Activated CD4-positive, CD25-positive, alpha-beta regulatory T cell treated with anti-CD3 and anti-CD28 coated beads, Interleukin-2, amount 50 U/mL, for 16 hours (primary cell): ENCODE measurements at places on chromosomes 2 and 18.

GRCh38 chr2:89851583-89851905, 1160.1 kb downstream of the RPIA start:
- DNase-seq: no peak

DNA sequence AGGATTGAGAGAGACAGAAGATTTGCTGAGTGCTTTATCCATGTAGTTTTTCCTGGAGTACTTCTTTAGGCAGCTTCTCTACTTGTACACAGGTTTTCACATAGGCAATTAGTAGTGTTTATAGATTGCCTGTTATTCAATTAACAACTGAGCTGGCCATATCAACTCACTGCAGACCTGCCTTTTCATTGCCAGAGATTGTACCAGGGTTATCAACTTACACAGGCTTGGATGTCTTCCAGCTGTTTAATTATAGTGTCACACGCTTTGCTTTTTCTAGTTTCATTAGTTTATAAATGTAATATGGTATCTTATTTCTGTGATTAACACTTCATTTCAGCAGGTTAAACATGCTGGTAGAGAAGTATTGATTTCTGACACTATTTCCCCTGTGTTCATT, 125.9 kb downstream of the GPD2 start:
- no peak for DNase-seq

DNA sequence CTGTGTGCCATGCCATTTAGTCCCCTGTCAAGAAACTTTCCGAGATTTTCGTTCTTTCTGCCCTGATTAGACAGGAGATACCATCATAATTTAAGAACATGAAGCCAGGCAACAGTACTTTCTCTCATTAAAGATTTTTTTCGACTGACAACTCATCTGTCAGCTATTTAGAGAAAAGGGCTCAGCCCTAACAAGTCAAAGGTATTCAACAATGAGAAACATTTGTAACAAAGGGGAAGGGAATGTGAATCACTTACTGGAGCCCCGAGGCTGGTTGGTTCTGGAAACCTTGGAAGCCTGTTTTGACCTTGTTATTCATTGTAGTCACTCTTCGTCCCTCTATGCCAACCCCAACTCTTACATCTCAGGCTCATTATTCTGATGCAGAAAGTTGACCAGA, 199.4 kb downstream of the SPP2 start:
- DNase-seq: no peak

GRCh38 chr2:151410485-151410834, 758 bp downstream of the RIF1 start:
- peak; percentile 10 for DNase-seq

DNA sequence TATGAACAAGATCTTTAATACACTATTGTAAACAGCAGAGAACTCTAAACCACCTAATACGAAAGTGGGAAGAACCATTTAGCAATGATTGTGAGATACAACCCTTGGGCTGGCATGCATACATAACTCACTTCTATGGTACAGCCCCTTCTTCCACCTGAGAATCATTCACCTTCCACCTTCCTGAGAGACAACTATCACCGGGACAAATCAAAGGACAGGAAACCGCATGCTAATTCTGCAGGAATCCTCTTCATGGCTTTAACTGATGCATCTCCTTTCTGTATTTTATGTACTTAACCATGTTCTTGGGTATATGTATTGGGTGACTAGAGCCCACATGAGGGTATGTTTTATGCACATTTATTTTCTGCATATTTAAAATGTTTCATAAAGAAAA, 123.2 kb downstream of the TRABD2A start:
- no peak for DNase-seq

DNA sequence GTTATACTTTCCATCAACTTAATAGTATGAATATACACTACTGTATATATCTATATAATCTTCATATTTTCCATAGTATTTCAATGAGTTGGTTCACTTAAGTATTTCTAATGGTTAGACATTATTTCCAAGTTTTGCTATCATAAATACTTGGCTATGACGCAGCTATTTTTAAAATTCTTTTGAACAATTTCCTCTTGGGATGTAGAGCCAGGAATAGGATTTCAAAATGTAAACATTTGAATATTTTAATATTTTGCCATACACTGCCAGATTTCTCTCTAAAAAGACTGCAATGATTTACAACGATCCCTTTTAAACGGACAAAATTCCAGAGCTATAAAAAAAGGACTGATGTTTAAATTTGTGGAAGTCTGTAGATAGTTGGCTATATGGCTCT, 95.6 kb downstream of the NUP35 start:
- DNase-seq: no peak

DNA sequence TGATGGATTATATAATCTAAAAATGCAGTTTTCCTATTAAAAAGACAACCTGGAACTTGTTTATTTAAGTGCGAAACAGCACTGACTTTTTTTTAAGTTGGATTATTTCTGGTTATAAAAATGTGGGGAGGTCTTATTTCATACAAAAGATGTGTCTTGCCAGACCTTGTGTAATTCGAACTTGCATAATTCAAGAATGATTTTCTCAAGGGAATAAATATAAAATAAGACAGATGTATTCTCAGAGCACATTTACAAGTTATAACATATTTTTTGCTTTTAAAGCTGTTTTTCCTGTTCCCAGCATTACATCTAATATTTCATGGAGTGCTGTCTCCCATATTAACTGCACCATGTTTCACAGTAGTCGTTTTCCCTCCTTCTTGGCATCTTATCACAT, 263.1 kb downstream of the CDH20 start:
- no peak for DNase-seq

DNA sequence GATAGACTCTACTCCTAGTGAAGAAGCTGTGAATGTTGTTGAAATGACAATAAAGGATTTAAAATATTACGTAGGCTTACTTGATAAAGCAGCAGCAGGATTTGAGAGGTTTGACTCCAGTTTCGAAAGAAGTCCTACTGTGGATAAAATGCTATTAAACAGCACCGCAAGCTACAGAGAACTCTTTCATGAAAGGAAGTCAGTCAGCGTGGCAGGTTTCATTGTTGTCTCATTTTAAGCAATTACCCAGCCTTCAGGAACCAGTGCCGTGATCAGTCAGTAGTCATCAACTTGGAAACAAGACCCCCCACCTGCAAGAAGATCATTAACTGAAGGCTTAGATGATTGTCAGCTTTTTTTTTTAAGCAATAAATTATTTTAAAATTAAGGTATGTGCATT, 14.0 kb downstream of the USP14 start:
- DNase-seq: no peak

- no peak for DNase-seq
Observed at GRCh38 chr2:73266061-73266901, 18.0 kb downstream of the FBXO41 start.

DNA sequence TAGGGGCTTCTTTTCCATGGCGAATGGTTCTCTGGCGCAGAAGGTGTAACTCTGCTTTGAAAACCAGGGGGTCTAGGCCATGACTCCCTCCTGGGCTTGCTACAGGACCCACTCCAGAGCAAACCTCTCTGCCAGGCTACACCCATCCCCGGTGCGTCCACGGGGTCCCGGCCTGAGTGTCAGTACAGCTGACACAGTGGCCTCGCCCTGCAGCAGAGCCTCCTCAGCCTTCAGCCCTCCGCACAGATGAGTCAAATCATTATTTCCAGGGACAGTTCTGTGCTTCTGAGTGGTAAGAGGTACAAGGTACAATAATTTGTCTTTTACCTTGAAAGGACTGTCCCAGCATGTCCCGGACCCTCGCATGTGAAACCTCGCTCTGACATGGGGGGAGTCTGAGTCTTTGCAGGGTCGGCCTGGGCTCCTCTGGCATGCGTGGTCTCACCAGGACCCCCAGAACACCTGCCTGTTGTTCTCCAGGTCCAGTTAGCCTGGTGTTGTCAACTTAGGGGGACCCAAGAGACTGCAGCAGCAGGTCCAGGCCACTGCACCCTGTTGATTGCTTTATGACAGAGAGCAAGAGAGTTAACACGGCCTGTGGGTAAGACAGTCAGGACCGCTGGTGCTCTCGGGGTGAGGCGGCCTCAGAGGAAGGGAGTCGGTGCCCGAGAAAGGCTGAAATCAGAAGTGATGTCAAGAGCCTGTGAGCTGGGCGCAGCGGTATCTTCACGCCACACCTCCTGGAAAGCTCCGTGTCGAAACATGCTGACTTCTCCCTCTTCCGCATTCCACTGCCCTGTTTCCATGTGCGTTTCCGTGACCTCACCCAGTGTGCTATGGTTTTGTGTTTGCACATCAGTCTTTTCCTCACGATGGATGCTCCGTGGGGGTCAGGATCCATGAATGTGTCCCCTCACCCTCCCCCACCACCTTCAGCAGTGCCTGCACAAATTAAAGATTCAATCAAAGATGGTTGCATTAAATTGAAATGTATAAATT, 340.1 kb downstream of the EIPR1 start:
- DNase-seq: no peak

DNA sequence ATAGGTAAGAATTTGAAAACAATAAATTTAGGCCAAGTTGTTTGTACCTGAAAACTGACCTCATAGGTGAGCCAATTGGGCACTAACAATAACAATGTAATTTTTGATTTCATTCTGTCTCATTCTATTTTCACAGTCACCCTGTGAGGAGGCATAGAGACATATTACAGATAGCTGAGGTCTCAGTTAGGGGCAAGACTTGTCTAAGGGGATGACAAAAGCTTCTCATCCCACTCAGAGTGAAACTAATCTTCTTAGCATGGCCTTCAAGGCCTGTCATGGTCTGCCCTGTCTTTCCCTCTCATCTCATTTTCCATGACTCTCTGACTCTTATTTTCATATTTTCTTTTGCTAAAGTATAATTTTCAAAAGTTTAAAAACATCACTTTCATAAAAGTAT, 562.0 kb upstream of the TNP1 start:
- no peak for DNase-seq

DNA sequence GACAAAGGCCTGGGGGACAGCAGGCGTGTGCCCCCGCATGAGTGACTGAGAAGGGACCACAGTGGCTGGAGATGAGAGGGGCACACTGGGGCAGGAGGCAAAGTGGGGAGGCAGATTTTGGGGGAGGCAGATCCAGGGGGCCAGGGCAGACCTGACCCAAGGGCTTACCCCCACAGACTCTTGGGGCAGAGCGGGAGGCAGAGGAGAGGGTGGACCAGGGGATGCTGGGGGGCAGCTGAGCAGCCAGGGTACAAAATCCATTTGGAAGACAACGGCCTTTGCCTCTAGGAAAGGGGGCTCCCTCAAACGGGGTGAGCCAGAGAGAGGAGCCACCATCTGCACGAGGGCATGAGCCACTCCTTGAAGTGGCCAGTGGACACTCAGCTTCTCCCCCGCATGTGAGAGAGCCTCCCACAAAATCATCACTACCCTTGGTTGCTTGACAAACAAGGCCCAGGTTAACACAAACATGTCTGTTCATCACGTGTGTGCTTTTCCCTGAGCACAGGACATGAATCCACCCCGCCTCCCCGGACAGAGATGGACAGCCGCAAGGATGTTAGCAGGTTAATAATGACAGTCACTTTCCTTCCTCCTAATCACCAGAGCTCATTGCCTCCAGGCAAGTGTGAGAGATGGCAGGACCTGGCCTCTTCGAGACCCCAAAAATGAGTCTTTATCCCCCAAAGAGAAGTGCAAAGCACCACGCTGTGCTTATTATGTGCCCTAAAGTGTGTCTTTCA, 72.0 kb upstream of the RAB6C start:
- DNase-seq: no peak

DNA sequence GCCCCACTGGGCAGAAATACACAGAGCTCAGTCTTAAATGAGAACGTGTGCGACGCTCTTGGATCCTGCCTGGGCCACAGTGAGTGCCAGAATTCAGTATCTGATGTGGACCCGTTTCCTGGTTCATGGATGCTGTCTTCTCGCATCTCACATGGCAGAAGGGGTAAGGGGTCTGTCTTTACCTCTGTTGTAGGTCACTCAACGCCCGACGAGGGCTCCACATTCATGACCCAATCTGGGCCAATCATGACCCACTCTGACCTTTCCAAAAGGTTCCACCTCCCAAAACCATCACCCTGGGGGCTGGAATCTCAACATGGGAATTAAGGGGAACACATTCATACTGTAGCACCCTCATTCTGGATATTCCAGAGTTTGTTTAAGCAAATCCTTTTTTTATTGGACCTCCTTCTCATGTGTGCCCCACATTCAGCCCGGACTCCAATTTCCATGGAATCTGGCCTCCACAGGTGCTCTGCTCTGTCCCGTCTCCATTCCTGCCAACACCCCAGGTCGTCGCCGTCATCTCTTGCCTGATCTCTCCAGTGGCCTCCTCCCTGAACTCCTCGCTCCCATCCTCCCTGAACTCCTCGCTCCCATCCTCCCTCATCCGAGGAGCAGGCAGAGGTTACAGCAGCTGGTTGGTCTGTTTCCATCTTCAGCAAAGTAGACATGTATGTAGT, 78.9 kb upstream of the OTOS start:
- no peak for DNase-seq

GRCh38 chr18:25278394-25278793, 73.6 kb downstream of the ZNF521 start:
- DNase-seq: no peak

DNA sequence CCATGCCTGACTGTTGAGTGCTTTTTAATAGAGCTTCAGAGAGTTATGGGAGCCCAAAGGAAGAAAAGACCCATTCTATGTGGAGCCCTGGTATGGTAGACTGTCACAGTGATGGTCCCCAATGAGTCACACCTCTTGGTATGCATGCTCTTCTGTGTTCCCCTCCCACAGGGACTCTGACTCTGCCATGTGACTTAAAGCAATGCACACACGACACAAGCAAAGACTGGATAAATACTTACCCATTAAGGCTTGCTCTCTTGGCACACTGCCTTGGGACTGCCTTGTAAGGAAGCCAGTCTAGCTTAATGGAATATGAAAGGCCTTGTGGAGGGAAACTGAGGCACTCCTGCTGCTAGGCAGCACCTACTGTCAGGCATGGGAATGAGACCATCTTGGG, 16.7 kb upstream of the DTNB start:
- no peak for DNase-seq

GRCh38 chr2:185955050-185955449, 216.4 kb downstream of the FSIP2 start:
- DNase-seq: no peak

DNA sequence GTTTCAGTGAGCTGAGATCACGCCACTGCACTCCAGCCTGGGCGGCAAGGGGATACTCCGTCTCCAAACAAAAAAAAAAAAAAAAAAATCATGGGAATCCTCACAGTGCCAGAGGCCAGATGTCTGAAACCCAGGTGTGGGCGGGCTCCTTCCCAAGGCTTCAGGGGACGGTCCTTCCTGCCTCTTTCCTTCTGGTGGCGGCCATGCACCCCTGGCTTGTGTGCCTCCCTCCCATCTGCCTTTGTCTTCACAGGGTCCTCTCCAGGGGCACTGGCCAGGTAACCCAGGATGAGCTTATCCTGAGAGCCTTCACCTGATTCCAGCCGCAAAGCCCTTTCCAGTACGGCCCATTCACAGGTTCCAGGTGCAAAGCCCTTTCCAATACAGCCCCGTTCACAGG, 40.9 kb upstream of the GPC1 start:
- no peak for DNase-seq
